Activated CD4-positive, alpha-beta T cell treated with anti-CD3 and anti-CD28 coated beads for 4 hours (primary cell): ENCODE measurements at places on chromosomes 4 and X.

DNA sequence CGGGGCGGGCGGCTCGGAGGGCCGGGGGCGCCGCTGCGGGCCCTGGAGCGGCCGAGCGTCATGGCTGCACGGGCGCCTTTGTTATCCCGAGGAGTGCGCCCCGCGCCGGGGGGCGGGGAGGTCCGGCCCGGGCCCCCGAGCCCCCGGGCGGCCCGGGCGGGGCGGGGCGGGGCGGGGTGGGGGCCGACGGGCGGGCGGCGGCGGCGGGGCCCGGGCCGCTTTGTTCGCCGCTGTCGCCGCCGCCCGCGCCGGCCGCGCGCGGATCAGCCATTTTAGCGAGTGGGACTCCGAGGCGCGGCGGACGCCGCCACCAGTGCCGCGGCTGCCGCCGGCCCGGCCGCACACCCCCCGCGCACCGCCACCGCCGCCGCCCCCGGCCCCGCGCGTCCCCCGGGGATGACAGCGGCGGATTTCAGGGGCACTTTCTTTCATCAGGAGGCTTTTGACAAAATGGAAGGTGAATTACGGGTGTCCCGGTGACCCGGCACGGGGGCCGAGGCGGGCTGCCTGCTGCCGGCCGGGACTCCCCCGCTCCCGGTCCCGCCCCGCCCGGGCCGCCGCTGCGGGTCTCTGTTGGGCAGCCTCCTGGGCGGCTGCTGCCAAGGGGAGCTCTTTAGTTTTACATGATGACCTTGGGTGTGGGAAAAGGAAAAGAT, 1.2 kb downstream of the HMGB3 start:
- DNase-seq = no peak

- DNase-seq = peak; percentile 93
These were observed at the start of gene SCML1 for GRCh38 chrX:17736856-17737709. TSS of gene SCML1 (plus strand) at chrX:17737493. CDS start at chrX:17744187, 6,694 bp downstream.

- DNase-seq = no peak
These were observed 7.3 kb upstream of the BRWD3 start for GRCh38 chrX:80817002-80817401.

DNA sequence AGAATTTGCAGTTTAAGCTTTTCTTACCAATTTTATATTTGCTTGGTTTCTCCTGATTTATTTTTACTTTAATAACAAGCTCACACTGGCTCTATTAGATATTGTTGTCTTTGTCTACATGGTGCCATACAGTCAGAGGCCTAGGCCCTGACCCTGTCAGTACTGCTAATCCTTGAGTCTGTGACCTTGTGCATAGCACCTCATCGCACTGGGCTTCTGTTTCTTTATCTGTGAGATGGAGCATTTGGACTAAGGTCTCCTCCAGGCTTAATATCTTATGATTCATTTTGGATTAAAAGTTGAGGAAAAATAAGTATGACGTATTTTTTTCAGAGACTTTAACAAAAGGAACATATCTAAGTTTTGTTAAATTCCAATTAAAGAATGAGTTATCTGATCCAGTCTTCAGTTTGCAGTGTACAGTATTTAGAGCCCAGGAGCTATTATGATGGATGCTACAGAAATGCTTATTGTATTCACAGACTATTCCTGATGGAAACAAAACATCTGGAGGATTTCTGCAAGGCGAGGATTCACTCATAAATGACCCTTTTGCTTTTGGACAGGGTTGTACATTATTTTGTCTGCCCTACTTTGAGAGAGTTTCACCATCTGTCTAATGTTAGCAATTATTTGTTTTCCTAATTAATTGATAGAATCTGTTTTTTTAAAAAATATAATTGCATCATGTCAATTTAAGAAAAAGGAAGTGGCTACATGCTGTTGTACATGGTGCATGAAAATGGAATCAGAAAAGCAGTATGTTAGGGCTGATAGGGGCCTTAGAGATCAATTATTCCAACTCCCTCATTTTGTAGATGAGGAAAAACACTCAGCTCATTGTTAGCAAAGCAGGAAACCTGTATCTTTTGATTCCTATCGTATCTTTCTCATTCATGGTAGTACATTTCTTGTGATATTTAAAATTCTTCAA, 203.6 kb downstream of the BANK1 start:
- no peak for DNase-seq

DNA sequence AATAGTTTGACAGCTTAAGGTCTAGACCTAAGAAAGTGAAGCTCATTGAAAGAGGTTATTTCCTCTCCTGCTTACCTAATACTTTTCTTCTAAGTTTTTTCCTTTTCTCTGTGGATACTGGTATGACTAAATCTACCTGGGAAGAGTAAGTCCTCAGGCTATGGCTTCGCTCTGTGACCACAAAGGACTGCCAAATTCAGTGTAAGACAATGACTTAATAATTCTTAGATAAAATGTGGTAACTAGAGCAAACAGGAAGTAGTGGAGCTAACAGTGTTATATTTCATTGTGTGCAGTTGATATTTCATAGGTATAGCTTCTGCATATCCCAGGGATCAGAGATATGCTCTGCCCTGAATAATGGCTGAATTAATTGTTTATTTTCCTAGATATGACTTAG, 418.9 kb downstream of the CCSER1 start:
- no peak for DNase-seq

DNA sequence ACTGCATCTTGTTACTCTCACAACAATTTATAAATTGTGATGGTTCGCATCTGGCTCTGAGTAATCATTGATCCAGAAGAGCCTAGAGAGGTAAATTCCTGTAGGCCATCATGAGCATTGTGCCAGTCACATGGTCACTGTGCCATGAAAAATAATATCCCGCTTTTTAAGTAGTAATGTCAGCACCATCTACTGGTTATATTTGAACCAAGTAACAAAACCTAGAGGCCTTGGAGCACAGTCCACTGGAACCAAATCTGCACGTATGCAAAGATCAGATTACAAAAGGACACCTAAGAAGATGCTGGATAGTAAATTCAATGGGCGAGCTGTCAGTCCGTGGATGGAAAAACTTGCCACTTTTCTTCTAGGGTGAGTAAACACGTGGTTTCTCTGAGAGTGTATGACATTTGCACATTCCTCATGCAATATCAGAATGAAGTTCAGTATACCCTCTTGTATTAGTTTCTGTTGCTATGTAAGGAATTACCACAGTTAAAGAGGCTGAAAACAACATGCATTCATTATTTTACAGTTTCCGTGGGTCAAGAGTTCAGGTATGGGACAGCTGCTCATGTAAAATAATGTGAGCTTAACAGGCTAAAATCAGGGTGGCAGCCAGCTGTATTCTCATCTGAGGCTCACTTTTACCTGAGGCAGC, 26.8 kb downstream of the FAM114A1 start:
- no peak for DNase-seq

GRCh38 chr4:140131675-140132229, 22.2 kb downstream of the MAML3 start:
- no peak for DNase-seq

DNA sequence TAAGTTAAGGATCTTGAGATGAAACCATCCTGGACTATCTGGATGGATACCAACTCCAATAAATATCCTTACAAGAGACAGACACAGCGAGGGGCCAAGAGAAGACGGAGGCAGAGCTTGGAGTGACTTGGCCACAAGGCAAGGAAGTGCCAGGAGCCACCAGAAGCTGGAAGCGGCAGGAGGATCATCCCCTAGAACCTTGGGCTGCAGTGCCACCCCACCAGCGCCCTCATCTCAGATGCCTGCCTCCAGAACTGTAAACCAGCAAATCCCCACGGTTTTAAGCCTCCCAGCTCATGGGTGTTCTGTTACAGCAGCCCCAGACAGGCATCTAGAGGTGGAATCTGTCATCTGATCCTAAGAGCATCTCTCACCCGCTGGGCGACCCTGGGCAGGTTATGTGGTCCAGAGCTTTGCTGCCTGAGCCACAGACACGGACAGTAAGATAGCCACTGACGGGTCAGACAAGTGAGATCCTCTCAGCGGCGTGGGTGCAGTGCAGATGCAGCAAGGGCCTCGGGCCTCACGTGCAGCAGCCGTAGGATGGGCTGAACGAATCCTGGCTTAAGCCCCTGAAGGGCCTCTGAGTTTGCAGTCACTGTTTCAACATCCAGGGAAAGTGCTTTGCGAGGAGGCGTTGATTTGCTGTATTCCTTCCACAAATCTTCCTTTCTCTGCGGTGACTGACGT, 25.1 kb upstream of the MXD4 start:
- no peak for DNase-seq

DNA sequence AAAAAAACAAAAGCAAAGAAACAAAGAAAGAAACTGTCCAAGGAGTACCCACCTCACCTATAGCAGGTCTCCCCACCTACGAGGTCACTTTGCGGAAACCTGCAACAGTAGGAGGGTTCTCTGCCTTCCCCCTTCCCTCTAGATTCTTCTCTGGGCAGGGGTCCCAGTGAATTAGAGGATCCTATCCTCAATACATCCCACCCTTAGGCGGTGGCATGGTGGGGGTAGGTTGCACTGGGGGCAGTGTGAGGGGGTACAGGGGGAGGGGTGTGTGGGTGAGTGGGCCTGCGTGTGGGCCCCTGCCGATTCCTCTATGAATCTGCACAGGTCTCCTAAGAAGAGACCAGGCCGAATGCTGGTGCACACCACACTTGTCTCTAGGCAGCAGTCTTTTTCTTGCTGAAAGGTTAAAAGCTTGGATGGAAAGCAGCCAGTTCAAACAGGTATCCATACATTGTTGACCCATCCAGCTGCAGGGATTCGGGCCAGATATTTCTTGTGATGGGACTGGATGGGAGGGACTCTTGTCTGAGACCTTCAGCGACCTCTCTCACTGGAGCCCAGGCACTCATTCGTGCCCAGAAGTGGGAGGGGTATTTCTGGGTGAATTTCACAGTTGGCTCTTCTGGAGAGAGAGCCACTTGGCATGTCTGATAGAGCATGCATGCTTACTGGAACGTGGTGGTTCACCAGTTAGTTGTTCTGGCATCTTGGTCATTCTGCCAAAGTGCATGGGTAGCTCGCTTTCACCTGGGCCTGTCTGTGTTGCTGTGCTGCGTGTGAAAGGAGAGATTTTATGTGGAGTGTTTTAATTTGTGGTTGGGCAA, 65.6 kb downstream of the NBDY start:
- no peak for DNase-seq

GRCh38 chr4:48779095-48779997, 733 bp downstream of the FRYL start:
- peak; percentile 70 for DNase-seq

DNA sequence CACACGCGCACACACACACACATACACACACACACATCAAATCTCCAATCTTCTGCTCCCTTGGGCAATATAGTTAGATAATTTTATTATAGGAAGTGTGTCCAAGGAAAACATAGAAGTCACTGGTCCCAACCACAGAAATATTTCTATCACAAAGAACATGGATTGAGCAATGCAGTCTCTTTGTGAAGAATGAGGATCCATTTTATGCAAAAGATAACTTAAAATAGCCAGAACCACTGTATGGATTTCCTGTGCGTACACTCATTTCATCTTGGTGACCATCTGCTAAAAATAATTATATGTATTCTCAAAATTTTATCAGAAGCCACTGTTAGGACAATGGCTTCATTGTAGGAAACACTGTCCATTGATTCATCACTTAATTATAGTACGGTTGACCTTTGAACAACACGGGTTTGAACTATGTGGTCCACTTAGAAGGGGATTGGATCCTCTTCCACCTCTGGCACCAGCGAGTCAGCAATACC, 169.6 kb upstream of the MXRA5 start:
- DNase-seq = no peak

GRCh38 chr4:92679149-92679548, 375.4 kb downstream of the GRID2 start:
- no peak for DNase-seq

GRCh38 chrX:136910565-136911035, 30.1 kb upstream of the RBMX start:
- no peak for DNase-seq

DNA sequence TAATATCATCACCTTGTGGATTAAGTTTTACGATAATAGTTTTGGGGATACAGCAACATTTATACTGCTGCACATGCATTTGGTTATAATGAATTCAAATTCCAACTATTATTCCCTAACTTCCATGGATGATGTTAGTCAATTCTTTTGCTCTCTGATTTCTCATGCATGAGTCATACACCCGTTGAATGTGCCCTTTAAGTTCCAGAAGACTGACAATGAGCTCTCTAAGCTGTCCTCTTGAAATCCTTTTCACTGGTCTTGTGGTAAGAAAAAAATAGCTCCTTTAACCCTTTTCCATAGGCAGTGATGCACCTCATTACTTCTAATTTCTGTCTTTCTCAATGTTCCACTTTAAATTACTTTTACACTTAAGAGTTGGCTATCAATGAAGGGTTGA, 1095.2 kb upstream of the POU3F4 start:
- no peak for DNase-seq

DNA sequence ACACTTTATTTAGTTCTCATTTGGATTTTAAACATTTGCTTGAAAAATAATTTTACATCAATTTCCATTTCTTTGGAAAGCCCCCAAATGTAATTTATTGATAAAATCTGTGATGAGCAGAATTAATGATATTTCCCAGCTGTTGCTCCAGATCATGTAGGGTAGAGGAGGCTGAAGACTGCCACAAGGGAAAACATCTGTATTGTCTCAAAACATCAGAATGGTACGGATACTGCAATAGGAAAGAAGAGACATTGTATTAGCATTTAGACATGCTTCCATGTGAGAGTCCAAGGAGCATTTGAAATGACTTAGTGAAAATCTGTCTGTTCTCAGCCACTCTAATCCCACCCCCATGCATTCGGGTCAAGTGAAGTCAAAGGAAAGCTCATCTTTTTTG, 14.4 kb downstream of the ADH1A start:
- DNase-seq = no peak

DNA sequence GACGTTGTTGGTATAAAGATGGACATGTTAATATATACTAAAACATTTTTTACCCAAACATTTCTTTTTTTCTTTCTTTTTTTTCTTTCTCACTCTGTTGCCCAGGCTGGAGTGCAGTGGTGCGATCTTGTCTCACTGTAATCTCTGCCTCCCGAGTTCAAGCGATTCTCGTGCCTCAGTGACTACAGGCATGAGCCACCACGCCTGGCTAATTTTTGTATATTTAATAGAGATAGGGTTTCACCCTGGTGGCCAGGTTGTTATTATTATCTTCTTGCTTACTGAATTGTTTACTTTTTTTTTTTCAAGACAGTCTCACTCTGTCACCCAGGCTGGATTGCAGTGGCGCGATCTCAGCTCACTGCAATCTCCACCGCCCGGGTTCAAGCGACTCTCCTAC, 68.8 kb downstream of the HOPX start:
- no peak for DNase-seq

- DNase-seq = peak; percentile 45
These were observed 4.3 kb downstream of the PNCK start for GRCh38 chrX:153669174-153669890.

DNA sequence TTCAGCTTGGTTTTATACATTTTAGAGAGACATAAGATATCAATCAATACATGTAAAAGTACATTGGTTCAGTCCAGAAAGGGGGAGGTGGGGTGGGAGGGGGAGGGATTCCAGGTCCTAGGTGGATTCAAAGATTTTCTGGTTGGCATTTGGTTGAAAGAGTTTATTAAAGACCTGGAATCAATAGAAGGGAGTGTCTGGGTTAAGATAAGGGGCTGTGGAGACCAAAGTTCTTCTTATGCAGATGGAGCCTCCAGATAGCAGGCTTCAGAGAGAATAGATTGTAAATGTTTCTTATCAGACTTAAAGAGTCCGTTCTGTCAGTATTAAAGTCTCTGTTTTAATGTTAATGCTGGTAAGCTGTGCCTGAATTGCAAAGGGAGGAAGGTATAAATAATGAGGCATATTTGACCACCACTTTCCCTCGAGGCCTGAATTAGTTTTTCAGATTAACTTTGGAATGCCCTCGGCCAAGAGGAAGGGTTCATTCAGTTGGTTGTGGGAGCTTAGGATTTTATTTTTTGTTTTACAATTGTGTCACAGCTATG, 169.9 kb downstream of the AASDH start:
- no peak for DNase-seq

GRCh38 chr4:155509555-155509954, 132.8 kb upstream of the MAP9 start:
- DNase-seq = no peak
